ENCODE measurements at places on chromosomes 11 and 22. TPM values are rescaled to one million over a fixed set of nuclear protein-coding genes. Genes with fewer than 3 reads are reported as not detected.

Gene TMEM191C
- 2.1 TPM for total RNA-seq

GRCh38 chr11:37199082-37199481, 601.0 kb upstream of the RAG2 start:
- no peak for DNase-seq

- peak; percentile 22 for DNase-seq
Observed at GRCh38 chr11:85941380-85941973, 86.3 kb downstream of the CCDC83 start.

DNA sequence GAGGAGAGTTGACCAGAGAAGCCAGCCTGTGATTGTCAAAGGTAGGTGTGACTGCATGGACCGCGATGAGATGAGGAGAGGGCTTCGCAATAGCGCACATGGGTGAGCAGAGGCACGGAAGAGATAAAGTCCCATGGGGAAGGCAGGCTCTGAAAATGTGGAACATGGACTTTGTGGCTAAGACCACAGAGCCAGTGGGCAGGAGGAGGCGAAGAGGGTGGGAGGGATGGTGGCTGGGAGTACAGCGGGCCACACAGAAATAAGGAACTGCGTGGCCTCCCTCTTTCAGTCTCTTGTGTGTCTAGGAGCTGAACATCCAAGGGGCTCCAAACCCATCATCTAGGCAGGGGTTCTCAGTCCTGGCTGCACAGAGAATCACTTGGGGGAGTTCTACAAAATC, 98.6 kb downstream of the TENM4 start:
- DNase-seq: no peak

- DNase-seq: peak; percentile 92
Observed at GRCh38 chr11:114400216-114400914, at the start of the genes C11orf71 and RBM7. C11orf71 (minus strand) TSS chr11:114400511; CDS start chr11:114400331, 180 bp downstream. RBM7 (plus strand) TSS chr11:114400666; CDS start chr11:114400672, 6 bp downstream.

- DNase-seq: no peak
Observed at GRCh38 chr11:33391893-33392251, 134.7 kb downstream of the HIPK3 start.

All from neural crest cell (in vitro differentiated cells).